H9 (cell line): ENCODE measurements at places on chromosomes 2 and 18. TPM values are rescaled to one million over a fixed set of nuclear protein-coding genes. Genes with fewer than 3 reads are reported as not detected.

REG3A gene
- total RNA-seq: not detected in 2 replicates

GRCh38 chr2:31107591-31108300 is 30.5 kb downstream of the GALNT14 start:
- H3K4me1 ChIP-seq: no peaks in the 10 kb centered on the region
- no peak for DNase-seq
- no peaks in the 10 kb centered on the region for H3K36me3 ChIP-seq
- H3K27ac ChIP-seq: no peak overlapping the region
- H3K27me3 ChIP-seq: no peaks in the 10 kb centered on the region

DNAJC5G gene
- 0.37 and 0.44 TPM in 2 replicates for total RNA-seq

MROH2A gene
- total RNA-seq: not detected in 2 replicates

DNA sequence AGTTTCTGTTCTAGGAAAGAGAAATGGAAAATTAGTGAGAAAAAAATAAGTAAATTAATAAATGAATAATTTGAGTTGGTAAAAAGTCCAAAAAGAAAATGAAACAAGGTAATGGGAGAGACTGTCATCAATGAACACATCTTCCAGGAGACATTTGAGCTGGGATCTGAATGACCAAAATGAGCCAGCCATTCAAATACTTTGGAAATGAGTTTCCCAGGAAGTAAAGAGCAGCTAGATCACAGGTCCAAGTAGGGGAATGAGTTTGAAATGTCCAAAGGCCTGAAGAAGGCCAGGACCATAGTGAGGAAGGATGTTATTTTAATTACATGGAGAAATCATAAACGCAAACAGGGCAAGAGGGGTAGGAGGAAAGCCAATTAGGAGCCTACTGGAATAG is 6.6 kb upstream of the DNAH7 start:
- no peak overlapping the region for H3K4me3 ChIP-seq
- no peak overlapping the region for H3K27ac ChIP-seq
- no peak for DNase-seq
- H3K4me1 ChIP-seq: no peaks in the 10 kb centered on the region; the same call in 1 of the 2 replicates
- H3K27me3 ChIP-seq: no peaks in the 10 kb centered on the region

- H3K27me3 ChIP-seq: no peaks in the 10 kb centered on the region
- H3K4me3 ChIP-seq: no peak overlapping the region
- H3K4me1 ChIP-seq: no peaks in the 10 kb centered on the region
- H3K36me3 ChIP-seq: peaks cover under 1% of the 10 kb centered on the region; the same call in 1 of the 2 replicates
- DNase-seq: no peak
Observed at GRCh38 chr18:29882620-29883019, 1159.9 kb downstream of the DSC3 start.

- H3K4me3 ChIP-seq: no peak overlapping the region
- no peak overlapping the region for H3K27ac ChIP-seq
- no peaks in the 10 kb centered on the region for H3K36me3 ChIP-seq
Observed at GRCh38 chr18:44464398-44465180, 216.1 kb upstream of the SETBP1 start.

C2orf74 gene
- total RNA-seq: 8.0 and 8.5 TPM in 2 replicates

GRCh38 chr2:121972203-121972602 is 216.8 kb downstream of the TSN start:
- no peak overlapping the region for H3K27ac ChIP-seq
- no peak for DNase-seq
- H3K27me3 ChIP-seq: no peaks in the 10 kb centered on the region
- no peaks in the 10 kb centered on the region for H3K36me3 ChIP-seq
- no peaks in the 10 kb centered on the region for H3K4me1 ChIP-seq
- H3K4me3 ChIP-seq: no peak overlapping the region

DNA sequence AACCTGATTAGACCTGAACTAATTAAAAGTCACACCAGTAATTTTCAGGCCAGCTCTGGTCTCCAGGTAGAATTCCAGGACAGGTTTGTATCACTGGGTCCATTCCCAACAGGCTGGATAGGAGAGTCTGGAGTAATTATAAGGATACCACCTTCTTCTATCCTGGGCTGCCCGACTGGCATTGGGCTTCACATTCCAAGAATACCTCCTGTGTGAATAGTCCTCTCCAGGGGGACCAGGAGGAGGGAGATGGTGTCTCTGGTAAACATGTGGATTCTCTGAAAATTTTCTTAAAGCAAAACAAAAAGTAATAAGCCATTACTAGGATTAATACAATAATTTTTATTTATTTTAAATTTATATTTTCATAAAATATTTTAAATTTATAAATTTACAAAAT is 17.3 kb downstream of the DUSP11 start:
- no peak for DNase-seq
- peaks cover 24% of the 10 kb centered on the region; the same call in 2 of the 3 replicates for H3K36me3 ChIP-seq
- no peak overlapping the region for H3K27ac ChIP-seq

TCF23 gene
- not detected in 2 replicates for total RNA-seq

CD207 gene
- not detected in 2 replicates for total RNA-seq

- H3K4me1 ChIP-seq: peaks cover 11% of the 10 kb centered on the region
- H3K27ac ChIP-seq: no peak overlapping the region
- peak; percentile 49 for DNase-seq
- H3K36me3 ChIP-seq: no peaks in the 10 kb centered on the region
- H3K27me3 ChIP-seq: no peaks in the 10 kb centered on the region
Observed at GRCh38 chr2:129806317-129806716, 173.1 kb upstream of the RAB6C start.

GRCh38 chr2:9543557-9543956 is 12.1 kb downstream of the ADAM17 start:
- H3K27ac ChIP-seq: no peak overlapping the region
- no peaks in the 10 kb centered on the region for H3K36me3 ChIP-seq
- H3K4me1 ChIP-seq: peaks cover 8% of the 10 kb centered on the region; the same call in 1 of the 2 replicates
- no peak overlapping the region for H3K4me3 ChIP-seq

CCDC141 gene
- total RNA-seq: 0.83 and 1.0 TPM in 2 replicates
